ENCODE measurements at places on chromosomes 12 and 14.

DNA sequence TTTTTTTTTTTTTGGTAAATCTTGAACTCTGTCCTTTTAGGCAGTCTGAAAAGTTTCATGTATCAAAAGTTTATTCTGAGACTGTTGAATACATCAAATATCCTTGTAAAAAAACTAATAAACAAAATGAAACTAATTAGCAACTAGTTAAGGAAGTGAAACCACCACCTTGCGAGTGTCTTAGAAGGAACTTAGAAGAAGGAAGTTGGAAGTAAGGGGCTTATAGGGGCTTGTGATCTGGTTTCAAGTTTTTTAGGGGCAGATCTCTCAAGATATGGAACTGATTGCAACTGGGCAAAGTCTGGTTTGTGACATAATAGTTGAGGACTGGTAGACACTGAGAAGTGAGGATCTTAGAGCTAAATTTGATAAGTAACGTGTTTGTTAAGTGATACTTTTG, 748.8 kb downstream of the C12orf50 start:
- peak; percentile 29 for DNase-seq

GRCh38 chr14:81329640-81330381, 70.3 kb downstream of the STON2 start:
- no peak for DNase-seq

DNA sequence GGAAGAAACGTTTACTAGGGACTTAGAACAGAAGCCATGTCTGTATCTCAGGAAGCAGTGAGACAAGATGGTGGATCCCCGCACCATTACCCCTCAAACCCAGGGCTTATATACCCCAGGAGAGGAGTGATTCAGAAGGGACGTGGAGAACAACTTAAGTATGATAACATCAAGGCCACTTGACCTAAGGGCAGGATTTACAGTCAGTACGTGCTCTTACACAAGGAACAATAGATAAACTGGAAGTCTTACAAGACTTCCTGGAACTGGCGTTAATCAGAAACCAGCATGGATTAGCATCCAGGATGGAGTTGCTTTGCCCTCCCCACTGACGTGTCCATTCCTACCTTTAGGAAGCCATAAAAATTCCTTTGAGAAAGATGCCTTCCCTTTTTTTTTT, 8.6 kb upstream of the ETFBKMT start:
- DNase-seq, result peak; percentile 45

DNA sequence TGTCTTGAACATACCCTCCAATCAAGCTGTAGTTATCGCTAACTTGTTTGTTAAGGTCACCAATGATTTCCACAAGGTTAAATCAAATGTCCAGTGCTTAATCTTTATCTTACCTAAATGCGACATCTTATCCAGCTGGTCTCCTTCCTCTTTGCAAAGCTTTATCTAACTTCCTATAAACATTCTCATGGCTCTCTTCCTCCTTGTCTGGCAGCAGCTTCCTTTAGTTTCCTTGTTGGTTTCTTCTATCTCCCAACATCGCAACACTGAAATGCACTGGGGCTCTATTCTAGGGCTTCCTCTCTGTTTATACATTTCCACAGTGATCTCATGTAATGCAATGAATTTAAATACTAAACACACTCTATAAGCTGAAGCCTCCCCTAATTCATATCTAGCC, 28.7 kb downstream of the UBE2N start:
- DNase-seq, result no peak

GRCh38 chr12:42326541-42327226, 717 bp downstream of the PPHLN1 start:
- peak; percentile 61 for DNase-seq

- no peak for DNase-seq
Measured at GRCh38 chr12:25018146-25018545, 69.2 kb upstream of the BCAT1 start.

- peak; percentile 41 for DNase-seq
Measured at GRCh38 chr12:3759878-3760277, 7.0 kb upstream of the CRACR2A start.

DNA sequence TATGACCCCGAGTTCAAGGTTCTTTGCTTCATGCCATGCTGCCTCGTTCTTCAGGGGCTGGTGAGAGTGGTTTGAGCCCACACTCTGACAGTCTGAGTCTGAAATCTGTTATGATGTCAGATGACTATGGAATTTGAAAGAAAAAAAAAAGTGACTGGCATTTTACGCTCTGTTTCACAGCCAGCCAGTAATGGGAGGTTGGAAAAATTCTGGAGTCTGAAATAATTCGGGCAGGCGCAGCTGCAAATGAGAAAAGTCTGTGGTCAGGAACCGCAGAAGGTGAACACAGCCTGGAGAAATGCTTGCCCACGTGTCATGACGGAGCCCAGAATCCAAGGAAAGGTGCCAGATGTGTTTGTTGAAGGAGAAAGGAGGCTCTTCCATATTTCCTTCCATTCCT, 269.8 kb upstream of the PWP1 start:
- no peak for DNase-seq

DNA sequence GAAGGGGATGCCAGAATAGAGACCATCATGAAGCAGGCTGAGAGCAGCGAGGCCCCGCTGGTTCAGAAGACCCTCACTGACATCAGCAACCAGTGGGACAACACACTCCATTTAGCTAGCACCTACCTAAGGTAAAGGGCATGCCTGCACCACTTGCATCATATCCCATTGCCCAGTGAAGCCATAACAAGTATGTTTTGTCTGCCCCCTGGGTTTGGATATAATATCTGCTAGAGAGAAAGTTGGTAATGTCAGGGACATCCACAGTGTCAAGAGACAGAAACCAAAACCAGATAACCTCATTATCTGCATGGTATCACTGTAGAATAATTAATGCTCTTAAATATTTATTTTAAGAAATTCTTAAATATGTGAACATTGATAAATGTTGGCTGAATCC, 173.8 kb downstream of the SYNE2 start:
- DNase-seq, result no peak

- DNase-seq, result no peak
Measured at GRCh38 chr14:88272390-88273269, 50.4 kb downstream of the KCNK10 start.

- DNase-seq, result no peak
Measured at GRCh38 chr12:116864371-116865160, 16.7 kb downstream of the HRK start.

- no peak for DNase-seq
Measured at GRCh38 chr14:37493606-37494005, 101.4 kb downstream of the FOXA1 start.

DNA sequence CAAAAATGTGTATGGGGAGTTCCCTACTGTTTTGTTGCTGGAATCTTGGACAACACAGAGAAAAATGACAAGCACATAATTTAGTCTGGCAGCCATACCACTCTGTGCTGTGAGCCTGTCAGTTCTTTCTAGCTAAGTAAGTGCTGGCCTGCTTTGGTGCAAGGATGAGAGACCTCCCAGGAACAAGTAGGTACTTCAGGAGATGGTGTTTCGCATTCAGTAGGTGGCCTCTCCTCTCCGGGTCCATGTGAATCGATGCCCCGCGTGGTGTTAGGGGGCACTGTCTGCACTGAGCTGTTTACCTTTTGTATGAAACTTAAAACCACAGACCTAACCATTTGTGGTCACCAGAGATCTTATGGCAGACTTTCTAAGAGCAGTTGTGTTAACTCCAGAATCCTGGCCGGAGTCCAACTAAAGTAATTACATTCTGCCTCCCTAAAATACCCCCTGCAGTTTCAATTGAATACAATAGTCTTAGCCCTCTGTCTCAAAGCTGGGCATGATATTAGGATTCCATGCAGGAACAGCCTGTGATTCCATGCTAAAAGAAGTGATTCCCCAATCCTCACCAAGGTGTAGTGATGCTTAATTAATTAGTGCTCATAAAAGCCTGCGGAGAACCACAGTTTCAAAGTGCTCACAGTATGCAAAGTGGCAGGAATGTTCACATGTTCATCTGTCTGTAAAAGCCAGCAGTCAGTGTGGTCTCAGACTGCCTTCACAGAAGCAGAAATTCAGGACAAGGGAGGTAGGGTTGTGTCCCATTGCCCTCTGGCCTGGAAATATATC, 64.2 kb downstream of the LLPH start:
- peak; percentile 50 for DNase-seq

DNA sequence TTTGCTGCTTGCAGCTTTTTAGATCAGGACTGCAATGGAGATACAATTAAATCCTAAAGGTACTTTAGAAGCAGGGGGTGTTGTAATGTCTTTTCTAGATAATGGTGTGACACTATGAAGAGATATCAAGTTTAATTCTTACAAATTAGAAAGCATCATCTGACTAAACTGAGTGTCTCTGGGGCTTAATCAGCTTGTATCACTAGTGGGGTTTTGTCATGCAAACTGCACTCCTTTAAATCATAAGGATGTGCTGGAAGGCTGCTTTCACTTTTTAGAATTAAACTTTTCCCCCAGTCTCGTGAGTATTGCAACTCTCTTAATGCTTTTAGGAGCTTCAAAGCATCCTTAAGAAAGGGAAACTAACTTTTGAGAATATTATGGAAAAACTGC, 218.6 kb downstream of the ESR2 start:
- no peak for DNase-seq

DNA sequence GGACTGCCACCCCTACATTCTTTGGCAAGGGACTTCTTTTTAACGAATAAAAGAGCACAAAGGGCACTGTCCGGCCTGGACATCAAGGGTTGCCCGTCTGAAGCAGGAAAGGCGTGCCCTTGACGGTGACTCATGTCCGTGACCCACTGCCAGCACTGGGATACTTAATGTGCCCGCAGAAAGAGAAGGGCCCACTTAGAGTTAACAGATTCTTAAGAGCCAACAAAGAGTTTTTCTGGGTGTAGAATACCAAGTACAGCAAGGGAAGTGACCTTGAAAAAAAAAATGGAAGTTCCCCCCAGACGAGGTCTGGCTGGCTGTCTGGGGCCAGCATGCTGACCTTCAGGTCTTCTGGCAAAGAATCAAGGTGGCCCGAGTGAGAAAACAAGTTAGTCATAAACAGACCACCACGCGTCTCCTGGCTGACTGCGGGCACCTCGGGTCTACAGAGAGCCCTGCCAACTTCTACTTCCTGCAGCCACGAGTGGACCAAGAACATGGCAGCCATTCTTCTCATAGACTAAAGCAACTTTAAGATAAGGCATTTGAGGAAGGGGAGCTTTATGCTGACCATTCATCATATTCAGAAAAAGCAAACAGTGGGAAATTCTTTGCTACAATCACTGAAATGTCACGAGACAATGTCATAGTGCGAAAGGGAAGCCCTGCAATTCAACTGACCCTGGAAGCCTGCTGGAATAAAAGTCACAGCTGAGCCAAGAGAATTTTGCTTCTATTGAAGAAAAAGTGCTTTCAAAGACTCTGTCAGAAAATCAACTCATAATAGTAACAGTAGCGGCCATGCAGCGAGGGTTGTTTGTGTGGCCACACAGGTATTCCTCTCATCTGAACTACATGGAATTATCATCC, 10.5 kb upstream of the SELPLG start:
- DNase-seq, result no peak

DNA sequence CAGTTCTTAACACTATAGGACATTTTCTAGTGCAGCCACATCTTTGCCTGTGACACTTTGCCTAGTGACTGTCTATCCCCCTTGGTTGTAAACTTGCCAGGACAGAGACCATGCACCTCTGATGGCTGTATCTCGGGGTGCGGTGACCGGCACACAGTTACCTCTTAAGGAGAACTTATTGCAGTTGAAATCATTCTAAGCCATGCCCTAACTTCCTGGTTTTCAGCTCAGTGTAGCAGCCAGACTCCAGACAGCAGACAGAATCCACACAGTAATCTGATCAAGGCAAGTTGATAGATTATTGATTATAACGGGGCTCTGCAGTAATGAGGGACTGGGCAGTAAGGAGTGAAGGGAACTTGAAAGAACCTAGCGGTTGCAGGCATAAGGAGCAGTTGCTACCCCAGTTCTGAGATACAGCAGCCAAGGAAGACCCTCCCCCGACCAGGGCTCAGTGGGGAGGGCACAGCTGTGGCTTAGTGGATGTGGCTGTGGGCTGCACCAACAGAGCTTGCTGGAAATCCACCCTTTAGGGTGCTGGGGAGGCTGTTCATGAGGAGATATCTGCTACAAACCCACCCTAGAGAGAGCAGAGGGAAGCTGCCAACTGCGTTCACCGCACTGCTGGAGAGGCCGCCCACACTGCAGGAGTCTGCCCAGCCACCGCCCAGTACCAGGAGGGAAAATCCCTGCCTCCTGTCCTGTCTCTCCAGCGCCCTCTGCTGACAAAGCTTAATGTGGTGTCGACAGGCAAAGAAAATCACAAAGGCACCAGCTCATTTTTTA, 58.2 kb upstream of the BEGAIN start:
- peak; percentile 89 for DNase-seq

DNA sequence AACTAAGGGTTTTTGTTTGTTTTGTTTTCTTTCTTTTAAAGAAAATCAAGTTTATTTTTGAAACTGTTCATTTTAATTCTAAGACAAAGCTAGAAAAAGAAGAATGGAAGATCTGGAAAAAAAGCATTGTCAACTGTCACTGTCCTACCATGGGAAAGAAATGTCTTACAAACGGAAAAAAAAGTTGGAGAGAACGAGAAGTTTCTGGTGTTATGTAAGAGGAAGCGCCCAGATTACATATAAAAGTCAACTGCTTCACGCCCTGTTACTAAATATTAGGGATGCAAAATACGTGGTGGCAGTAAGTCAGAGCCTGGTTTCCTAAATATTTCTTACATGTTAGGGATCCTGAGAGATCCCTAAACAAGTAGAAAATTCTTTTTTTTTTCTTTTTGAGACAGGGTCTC, 14.3 kb upstream of the FBXL14 start:
- DNase-seq, result no peak

- DNase-seq, result peak; percentile 11
Measured at GRCh38 chr12:66713984-66714383, 35.1 kb upstream of the GRIP1 start.

DNA sequence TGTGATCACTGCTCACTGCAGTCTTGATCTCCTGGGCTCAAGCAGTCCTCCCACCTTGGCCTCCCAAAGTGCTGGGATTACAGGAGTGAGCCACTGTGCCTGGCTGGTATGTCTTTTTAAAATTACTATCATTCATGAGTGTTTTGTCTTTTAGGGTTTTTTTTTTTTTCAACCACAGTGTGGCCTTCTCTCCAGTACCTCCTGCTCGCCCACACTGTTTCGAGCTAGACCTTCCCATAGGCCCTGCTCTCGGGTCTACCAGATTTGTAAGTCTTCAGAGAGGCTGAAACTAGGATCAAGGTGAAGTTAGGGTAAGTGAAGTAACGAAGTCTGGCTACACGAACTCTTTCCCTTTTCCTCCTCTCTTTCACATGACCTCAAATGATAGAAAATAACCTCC, 1.5 kb downstream of the BIN2 start:
- DNase-seq, result no peak

DNA sequence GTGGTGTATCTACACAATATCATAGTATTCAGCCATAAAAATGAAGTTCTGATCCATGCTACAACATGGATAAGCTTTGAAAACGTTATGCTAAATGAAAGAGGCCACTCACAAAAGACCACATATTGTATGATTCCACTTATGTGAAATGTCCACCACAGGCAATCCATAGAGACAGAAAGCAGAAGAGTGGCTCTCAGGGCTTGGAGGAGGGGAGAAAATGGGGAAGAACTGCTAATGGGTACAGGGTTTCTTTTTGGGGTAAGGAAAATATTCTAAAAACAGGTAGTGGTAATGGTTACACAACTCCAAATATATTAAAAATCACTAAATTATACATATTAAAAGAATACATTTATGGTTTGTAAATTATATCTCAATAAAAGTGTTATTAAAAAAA, 16.5 kb downstream of the SCNN1A start:
- peak; percentile 40 for DNase-seq

GRCh38 chr12:129873111-129873832, 30.6 kb downstream of the TMEM132D start:
- DNase-seq, result no peak
